ENCODE measurements at places on chromosomes 1 and 21.

- DNase-seq = peak; percentile 24
Observed at GRCh38 chr1:35637401-35637809, 3.9 kb downstream of the PSMB2 start.

DNA sequence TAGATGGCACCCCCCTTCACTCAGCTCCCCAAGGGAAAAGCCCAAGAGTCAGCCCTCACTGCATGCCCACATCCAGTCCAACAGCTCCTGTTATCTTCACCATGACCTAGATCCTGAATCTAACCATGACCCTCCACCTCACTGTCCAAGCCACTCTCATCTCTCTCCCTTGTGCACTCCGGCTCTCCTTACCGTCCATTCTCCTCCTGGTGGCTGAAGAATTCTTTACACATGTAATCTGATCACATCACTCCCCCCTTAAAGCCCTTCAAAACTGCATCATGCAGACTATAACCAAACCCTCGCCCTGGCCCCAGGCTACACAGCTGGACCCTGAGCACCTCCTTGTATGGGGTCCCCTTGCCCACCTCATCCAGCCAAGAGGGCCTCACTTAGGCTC lies 14.0 kb upstream of the PAQR7 start:
- no peak for DNase-seq

- peak; percentile 71 for DNase-seq
Observed at GRCh38 chr1:168469690-168470089, 74.1 kb downstream of the XCL2 start.

DNA sequence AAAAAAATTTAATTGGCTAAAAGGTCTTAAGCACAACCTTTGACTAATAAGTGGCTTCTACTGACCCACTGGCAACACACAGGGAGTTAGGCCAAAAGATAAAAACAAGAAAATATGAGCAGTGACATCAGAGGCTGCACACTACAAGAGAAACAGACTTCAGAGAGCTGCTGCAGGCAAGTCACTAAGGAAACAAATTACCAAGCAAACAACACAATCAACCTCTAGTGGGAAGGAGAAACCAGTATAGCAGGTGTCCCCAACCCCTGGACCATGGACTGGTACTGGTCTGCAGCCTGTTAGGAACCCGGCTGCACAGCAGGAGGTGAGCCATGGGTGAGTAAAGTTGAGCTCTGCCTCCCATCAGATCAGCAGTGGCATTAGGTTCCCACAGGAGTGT lies 20.8 kb upstream of the ENSA start:
- no peak for DNase-seq

GRCh38 chr1:8510041-8510823 lies 192.3 kb downstream of the SLC45A1 start:
- no peak for DNase-seq

DNA sequence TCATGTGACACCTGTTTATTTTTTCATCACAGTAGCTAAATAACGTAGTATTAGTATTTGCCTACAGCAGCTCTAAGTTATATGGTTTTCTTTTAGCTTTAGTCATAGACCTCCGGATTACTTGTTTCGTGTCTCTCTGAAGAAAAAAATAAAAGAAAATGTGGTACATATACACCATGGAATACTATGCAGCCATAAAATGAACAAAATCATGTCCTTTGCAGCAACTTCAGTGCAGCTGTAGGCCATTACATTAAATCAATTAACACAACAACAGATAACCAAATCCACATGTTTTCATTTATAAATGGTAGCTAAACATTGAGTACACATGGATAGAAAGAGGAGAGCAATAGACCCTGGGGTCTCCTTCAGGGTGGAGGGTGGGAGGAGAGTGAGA lies 142.7 kb downstream of the MAGI3 start:
- DNase-seq = no peak

GRCh38 chr1:236120721-236121153 lies 21.6 kb upstream of the GPR137B start:
- DNase-seq = no peak

- DNase-seq = no peak
Observed at GRCh38 chr1:223006917-223007648, 136.0 kb downstream of the TLR5 start.

- DNase-seq = no peak
Observed at GRCh38 chr1:180675586-180675985, 43.8 kb downstream of the XPR1 start.

DNA sequence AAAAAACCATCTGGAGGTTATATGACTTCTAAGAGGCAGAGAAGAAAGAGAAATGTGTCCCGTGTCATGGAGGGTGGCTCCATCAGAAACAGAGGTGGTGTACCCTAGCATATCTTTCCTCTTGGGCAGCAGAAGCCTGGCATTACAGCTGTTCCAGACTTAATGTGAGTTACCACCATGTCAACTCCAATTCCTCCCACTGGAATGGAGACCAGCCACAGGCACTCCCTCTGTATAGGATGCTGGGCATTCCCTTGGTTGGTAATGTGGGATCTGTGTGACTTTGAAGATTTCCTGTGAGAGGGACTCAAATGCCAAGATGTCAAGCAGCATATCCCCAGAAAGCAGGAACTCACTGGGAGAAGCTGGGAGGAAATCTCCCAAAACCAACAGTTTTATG lies 77.1 kb upstream of the COG2 start:
- DNase-seq = no peak

GRCh38 chr1:14705824-14706223 lies 107.3 kb downstream of the KAZN start:
- DNase-seq = no peak

GRCh38 chr1:11345971-11346715 lies 73.1 kb downstream of the UBIAD1 start:
- no peak for DNase-seq

GRCh38 chr1:225321784-225322183 lies 106.1 kb downstream of the LBR start:
- no peak for DNase-seq

DNA sequence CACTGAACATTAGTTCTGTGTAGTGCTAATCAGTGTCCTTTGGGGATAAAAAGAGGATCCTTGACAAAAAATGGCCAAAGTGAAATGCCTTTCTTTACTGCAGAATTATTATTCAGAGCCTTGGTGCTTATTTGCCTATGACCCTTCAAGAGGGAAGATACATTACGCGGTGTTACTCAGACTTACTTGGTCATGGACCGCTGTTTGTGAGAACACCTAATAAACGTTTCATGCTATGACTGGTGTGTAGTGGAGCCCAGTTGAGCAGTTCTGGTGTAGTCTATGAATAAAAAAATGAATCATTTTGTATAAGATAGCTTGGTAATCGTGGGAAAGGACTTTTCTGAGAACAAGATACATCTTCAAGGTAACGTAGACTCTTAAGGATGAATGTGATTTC lies 8.3 kb downstream of the NFYC start:
- DNase-seq = no peak

DNA sequence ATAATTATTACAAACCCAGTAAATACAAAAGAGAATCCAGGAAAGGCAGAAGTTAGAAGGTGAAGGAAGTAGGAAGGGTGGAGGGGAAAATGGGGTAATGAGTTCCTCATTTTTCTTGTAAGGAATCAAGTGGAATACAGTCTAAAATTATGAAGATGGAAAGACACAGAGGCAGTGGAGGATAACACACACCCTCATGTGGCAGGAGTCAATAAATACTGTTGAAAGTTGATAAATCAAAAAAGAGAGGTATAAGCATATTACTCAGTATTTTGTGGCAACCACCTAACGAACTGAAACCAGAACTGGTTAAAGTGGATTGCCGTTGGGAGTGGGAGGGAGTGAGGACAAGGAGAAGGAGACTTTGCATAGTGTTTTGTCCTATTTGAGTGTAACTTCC lies 78.6 kb upstream of the SLC44A3 start:
- DNase-seq = no peak

DNA sequence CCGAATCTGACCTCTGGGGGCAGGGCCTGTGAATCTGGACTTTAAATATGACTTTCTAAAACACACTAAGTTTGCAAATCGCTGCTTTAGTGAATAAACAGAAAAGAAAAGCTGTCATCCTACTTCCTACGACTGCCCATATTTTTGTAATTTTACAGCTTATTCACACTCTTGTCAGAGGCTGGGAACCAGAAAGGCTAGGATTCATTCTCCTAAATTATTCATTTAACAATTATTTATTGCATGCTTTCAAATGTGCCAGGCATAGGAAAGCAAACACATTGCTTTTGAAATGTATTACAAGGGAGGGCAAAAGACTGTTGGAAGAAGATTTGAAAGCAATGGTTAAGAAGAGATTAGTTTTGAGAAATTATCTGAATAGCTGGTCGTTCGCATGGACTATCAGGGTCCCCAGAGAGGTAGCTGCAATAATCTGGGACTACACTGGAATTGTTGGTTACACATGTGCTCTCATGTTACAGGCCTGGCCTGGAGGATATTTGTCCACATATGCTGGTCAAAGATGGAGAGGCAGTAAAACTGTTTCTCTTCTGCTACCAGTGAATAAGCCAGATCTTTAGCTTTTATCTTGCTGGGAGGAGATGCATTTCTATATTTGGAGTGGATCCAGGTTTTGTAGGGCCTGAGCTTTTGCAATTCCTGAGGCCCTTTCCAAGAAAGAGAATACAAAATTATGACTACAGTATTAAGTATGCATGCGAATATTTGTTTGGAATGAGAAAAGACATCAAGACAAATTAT lies 29.6 kb upstream of the SFPQ start:
- DNase-seq = no peak

DNA sequence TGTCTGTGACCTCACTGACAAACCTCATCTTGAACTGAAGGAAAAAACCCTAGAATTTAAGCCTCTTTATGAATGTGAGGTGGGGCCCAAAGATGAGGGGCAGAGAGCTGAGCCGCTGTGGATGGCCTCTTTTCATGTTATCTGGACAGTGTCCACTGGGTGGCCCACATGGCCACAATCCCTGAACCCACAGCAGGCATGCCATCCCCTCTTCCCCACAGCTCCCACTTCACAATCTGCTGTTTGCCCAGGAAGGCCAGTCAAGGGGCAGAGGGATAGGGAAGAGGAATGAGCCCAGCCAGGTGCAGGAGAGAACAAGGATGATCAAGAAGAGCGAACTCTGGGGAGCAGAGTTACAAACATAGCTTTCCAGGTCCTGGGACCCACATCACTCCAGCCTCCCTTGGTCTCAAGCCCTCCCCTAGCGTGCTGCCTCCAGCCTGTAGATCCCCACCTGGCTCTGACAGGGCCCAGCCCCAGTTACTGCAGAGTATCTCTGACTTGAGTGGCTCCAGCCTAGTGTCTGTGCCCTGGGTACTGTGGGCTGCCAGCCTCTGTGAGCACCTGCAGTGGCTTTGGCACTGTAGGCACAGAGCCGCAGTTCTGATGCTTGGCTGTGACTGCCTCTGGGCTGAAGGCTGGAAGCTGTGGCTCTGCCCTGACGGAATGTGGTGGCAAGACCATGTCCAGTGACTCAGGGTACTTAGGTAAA lies 1.9 kb upstream of the SLFNL1 start:
- no peak for DNase-seq

GRCh38 chr1:222420633-222421032 lies 127.3 kb downstream of the HHIPL2 start:
- no peak for DNase-seq

- no peak for DNase-seq
Observed at GRCh38 chr1:246622035-246622652, 55.9 kb downstream of the CNST start.

GRCh38 chr1:30537279-30537678 lies 186.1 kb downstream of the MATN1 start:
- no peak for DNase-seq

DNA sequence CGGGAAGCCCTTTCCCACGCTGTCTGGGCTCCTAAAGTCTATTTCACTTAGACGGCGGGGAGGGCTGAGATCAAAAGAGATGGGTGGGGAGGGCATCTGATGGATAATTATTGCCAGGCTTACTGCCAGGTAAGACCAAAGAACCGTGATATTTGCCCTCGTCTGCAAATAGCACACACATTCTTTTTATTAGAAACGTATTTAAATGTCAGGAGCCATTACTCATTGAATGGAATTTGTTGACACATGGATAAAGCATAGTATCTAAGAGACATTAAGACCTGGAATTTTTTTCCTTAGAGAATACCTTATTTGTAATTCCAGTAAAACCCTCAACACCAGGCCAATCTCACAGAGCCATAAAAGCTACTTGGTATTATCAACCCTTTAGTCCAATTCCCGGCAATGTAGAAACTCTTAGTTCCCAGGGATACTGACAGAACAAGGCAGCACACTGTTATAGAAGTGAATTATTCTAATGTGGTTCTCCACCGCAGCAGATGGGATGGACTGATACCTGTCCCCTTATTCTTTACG lies 10.6 kb downstream of the URB1 start:
- DNase-seq = no peak

GRCh38 chr1:28395181-28395580 lies 25.6 kb downstream of the PHACTR4 start:
- DNase-seq = no peak

DNA sequence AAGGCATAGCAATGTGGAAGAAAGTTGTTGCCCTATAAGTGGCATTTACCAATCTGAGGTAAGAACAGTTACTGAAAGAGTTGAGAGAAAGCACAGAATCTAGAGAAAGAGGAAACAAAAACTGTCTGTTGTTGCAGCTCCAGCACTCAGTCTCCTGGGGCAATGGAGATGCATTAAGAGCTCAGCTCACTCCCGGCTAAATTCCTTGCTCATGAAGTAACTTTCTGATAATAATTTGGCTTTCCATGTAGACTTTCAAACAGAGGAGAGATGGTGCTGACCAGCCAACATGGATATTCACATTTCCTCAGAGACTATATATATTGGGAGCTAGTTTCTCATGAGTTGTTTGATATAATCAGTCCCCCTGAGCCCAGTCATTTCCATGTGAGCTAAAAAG lies 135.3 kb downstream of the GDAP2 start:
- no peak for DNase-seq

- DNase-seq = no peak
Observed at GRCh38 chr1:236888903-236889302, 93.8 kb downstream of the MTR start.

- no peak for DNase-seq
Observed at GRCh38 chr1:239987103-239987745, 104.5 kb upstream of the FMN2 start.

DNA sequence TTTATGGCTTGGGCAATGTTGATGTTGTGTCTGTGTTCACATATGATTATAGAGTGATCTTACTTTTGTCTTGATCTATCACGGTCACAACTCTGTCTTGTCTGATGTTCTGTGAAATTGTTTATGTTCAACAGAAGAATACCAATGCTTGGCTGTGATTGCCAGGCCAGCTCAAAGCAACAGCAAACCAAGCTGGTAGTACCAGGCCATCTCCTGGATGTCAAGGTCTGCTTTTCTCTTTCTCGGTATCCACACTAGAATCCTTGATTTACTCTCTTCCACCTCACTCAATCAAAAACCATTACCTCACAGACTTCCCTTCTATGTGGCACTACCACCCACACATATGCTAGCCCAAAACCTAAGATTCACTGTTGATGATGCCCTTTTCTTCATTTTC lies 1.3 kb upstream of the CDC7 start:
- no peak for DNase-seq
